ENCODE measurements at places on chromosomes 3 and 15.

DNA sequence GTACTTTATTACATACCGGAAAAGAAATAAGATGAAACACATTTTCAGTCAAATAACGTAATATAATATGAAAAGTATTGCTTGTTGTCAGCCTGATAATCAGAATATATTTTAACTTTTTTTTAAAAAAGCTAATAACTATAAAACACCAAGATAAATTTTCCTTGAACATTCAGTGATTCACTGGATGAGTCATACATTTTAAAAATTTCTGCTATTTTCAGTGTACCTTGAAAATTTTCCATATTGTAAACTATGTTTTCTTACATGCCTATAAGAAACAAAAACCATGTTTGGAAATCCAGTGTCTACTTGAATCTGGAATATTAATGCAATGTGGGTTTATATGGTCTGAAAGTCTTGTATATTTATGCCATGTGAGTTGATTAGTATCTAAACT, 36.3 kb upstream of the MEIS2 start:
- no peak for DNase-seq

DNA sequence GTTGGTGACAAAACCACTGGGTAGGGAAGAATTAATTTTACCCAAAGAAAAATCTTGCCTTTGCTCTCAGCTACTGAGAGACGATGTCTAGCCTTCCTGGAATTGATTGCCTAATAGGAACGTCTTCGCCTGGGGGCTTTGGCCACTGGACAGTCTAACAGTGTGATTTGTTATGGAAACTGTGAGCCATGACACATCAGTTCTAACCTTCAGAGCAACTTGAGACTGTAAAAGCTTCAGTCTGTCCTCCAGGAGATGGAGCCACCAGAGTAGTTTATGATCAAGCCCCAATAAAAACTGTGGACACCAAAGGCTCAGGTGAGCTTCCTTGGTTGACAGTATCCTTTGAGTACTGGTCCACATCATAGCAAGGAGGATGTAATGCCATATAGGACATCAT, 235.8 kb upstream of the TMCO5A start:
- DNase-seq = no peak

DNA sequence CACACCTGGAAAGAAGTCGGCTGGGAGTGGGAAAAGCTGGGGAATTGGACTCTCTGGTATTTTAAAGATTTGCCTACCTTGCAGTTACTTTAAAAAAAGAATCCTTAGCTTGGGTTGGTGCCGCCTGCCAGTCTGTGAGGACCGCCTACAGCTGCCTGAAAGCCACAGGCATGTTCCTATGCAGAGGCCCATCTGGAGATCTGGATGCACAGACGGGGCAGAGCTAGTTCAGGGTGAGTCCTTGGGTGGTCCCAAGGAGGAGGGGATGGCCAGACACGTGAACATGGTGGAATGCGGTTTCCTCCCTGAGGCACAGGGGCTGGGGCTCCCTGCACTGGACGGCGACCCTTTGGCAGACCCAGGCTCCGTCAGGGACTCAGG, 113.2 kb upstream of the IQSEC1 start:
- DNase-seq = no peak

DNA sequence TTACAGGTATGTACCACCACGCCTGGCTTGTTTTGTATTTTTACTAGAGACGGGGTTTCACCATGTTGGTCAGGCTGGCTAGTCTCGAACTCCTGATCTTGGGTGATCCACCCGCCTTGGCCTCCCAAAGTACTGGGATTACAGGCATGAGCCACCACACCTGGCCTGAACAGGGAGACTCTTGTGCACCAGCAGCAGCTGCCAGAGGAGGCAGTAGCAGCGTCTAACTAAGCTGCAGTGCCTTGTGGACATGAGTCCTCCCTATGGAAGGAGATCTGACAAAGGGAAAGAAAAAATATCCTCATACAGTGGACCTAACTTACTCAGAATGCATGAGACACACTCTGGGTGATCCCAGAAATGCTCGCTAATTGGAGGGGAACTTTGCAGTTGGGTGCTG, 36.8 kb upstream of the NEO1 start:
- no peak for DNase-seq

GRCh38 chr3:61450866-61451265, 110.5 kb upstream of the PTPRG start:
- no peak for DNase-seq

- DNase-seq = no peak
These were observed 8.4 kb upstream of the LEKR1 start for GRCh38 chr3:156817646-156818272.

- DNase-seq = no peak
These were observed 135.0 kb downstream of the STAG1 start for GRCh38 chr3:136617198-136617597.

DNA sequence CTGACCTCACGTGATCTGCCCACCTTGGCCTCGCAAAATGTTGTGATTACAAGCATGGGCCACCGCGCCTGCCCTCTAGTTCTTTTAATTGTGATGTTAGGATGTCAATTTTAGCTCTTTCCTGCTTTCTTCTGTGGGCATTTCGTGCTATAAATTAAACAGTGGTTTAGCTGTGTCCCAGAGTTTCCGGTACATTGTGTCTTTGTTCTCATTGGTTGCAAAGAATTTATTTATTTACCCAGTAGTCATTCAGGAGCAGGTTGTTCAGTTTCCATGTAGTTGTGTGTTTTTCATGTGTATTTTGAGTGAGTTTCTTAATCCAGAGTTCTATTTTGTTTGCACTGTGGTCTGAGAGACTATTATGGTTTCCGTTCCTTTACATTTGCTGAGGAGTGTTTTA, 30.1 kb downstream of the MYRIP start:
- no peak for DNase-seq

DNA sequence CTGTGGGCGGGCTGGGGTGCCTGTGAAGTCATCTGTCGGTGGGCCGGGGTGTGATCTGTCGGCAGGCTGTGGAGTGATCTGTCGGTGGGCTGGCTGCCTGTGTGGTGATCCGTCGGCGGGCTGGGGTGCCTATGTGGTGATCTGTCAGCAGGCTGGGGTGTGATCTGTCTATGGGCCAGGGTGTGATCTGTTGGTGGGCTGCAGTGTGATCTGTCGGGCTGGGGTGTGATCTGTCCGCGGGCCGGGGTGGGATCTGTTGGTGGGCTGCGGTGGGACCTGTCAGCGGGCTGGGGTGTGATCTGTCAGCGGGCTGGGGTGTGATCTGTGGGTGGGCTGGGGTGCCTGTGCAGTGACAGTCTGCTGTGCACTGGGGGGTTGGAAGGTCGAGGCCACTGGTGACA, 204.5 kb downstream of the XXYLT1 start:
- no peak for DNase-seq

- no peak for DNase-seq
These were observed 533.2 kb upstream of the GBE1 start for GRCh38 chr3:82294609-82295008.

DNA sequence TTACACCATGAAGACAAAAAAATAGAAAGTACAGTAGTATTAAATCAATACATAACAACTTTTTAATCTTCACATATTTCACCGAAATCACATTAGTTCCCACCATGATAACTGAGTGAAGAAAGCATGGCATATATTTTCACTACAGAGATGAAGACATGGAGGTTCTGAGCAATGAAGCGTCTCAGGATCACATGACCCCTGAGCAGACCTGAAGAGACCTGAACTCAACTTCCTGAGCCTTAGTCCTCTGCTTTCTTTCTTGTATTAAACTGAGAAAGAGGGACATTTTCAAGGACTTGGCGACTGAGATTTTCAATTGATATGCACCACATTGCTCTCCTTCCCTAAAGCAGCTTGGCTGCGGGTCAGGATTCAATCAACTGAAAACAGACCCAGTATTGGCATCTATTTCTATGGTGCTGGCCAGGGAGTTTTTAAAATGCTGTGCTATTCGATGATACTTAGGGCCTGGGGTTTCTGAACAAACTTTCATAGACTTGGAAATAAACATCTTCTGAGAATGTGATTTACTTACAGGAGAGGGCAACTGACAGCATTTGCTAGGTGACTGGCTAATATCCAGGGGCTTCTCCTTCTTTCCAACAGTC, 165.1 kb downstream of the LSAMP start:
- no peak for DNase-seq

- no peak for DNase-seq
These were observed 87.5 kb upstream of the GOLGA6B start for GRCh38 chr15:72566973-72567372.

DNA sequence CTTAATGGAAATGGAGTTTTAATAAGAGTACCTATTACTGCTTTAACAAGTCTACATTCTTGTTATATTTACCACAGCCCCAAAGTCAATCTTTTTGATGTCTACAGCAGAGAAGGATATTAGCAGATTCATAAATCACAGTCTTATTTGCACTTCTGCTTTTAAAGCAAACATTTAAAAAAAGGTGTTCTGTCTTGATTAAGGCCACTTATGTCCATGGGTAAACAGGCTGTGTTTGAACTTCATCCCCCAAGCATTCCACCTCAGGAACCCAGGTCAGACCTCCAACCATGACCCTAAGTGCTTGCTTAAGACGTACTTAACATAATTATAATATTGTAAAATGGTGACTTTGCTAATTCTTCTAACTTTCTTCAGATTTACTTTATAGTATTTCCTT, 113.4 kb downstream of the CMSS1 start:
- no peak for DNase-seq

DNA sequence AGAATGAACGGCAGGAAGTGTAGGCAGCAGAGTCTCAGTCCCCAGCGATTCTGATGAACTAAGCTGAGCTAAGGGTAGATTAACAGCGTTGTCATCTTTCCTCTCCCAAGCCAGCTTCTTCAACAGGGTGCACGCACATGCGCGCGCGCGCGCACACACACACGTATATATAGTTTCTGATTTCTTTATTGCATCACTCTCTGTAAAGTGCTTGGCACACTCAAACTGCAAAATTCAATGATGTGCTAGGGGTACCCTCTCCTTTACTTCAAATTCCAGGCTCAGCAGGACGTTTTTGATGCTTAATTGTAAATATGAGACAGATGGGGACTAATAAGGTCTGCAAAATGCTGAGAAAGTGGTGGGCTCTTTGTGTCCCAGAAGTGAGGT, 26.1 kb upstream of the VPS8 start:
- DNase-seq = no peak

GRCh38 chr3:32681811-32682210, 3.2 kb upstream of the CNOT10 start:
- no peak for DNase-seq

DNA sequence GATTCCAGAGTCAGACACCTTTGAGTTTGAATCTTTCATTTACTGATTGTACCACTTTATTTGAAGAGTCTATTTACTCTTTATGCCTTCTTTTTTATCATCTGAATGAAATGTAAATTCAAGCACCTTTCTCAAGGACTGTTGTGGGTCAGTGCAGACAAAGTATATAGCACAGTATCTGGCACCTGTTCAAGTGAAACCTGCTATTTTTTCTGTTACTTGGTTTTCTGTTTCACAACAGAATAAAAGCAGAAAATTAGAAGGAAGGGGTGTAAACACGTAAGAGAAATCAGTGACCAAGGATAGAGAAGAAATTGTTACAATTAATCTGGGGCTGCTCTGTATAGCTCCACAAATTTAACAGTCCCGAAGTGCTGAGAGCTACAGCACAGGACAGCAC, 357.4 kb downstream of the RSL24D1 start:
- DNase-seq = no peak

DNA sequence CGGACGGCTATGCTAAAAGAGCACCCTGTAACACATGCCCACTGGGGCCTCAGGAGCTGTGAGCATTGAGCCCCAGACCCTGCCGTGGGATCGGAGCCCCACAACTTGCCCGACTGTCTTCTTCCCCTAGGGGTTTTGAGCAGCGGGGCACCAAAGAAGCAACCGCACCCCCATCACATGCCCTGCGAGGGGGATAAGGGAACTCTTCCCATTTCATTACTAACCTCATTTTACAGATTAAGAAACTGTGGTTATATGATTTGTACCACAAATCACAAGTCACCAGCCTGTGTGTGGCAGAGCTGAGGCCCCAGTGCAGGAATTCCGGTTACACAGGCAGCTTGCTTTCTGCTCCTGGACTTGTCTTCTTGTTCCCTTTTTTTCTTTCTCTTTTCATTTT, 86.2 kb downstream of the CD47 start:
- no peak for DNase-seq

GRCh38 chr3:24167429-24167828, 222.3 kb downstream of the NR1D2 start:
- DNase-seq = no peak

DNA sequence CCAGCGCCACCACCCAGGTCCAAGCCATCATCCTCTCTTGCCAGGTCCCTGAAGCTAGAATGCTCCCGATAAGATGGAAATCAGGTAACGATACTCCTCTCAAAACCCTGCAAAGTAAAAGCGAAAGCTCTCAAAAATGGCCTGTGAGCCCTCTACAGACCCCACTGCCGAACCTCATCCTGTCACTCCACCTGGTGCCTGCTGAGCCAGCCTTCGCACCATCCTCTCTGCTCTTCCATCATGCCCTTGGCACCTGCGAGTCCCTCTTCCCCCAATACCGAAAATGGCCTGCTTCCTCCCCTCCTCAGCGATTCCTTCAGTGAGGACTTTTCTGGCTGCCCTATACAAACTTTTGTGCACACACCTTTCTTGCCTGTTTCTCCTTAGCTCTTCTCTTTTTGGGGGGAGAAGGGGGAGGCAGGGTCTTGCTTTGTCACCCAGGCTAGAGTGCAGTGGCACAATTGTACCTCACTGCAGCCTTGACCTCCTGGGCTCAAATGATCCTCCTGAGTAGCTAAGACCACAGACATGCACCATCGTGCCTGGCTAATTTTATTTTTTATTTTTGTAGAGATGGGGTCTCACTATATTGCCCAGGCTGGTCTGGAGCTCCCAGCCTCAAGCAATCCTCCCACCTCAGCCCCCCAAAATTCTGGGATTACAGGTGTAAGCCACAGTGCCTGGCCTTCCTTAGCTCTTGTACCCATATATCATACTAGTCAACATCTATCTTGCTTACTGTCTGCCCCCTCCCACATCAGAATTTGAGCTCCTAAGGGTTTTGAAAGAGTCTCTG, 3.0 kb downstream of the IDH2 start:
- DNase-seq = no peak

DNA sequence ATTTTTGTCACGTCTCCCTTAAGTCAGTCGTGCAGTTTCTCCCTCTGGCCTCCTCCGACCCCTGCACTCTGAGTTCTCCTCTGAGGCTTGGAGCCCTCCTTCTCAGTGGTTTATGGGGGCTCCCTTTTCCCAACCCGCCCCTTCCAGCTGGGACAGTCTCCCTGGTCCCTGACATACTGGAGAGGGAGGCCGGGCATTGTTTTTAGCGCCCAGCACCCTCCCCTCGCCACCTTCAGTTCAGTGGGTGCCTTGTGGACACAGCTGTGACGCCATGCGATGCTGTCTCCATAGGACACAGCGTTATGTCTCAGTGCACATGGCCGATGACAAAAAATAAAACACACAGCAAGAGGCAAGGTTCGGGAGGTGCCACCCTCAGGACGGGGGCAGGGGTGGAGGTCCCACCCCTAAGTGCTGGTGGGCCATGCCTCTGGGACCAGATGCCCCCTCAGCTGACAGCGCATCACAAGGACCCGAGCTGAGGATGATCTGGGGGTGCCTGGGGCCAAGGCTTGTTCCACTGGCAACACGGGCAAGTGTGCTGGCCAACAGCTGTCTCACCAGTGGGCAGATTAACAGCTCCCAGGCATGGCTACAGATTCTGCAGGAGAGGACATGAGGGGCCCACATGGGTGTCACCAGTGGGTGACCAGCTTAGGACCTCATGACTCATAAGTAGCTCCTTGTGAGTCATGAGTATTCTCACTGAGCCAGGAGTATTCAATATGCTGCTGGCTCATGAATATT, 81.6 kb downstream of the PLXNA1 start:
- DNase-seq = no peak
